NT2/D1 (cell line): ENCODE measurements at places on chromosomes 2 and 18.

DNA sequence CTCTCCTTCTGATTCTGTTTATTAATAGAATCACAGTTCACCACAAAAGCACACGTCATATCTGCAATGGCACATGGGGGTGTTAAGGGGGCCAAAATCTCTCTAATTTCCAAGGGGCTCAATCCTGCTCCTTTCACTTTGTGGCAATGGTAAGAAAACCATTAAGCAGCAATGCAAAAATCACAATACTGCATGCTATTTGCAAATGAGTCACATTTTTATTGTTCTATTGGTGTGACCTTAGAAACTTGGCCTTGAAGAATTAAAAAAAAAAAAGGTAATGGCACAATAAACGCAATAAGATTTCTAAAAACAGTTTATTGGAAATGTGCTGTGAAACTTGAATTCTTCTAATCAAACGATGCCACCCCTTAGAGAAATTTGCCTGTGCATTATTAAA, 251.5 kb downstream of the ZNF521 start:
- DNase-seq, result no peak

GRCh38 chr2:222734703-222735014, 63.2 kb downstream of the MOGAT1 start:
- DNase-seq, result no peak

GRCh38 chr2:53751728-53752127, 15.9 kb upstream of the CHAC2 start:
- no peak for DNase-seq

- DNase-seq, result no peak
Observed at GRCh38 chr2:209619782-209620181, 151.8 kb upstream of the UNC80 start.

GRCh38 chr2:234425639-234426603, 71.0 kb downstream of the ARL4C start:
- DNase-seq, result no peak

DNA sequence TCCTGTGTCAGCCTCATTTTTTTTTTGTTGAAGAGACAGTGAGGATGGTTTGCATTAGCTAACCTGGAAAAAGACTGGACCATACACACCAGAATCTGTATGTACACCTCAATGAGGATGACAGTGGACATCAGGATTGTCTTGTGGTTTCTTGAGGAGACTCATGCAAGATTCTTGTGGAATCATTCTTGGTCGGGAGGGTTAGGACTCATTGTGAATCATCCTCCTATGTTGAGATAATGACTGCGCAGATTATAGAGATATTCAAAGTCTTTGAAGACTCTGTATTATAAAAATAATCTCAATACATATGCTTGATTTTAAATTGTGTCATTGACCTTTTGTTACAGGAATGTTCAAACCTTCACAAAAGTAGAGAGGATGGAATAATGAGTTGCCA, 49.1 kb upstream of the DOCK10 start:
- DNase-seq, result no peak

- no peak for DNase-seq
Observed at GRCh38 chr2:136297994-136298393, 180.0 kb upstream of the CXCR4 start.

DNA sequence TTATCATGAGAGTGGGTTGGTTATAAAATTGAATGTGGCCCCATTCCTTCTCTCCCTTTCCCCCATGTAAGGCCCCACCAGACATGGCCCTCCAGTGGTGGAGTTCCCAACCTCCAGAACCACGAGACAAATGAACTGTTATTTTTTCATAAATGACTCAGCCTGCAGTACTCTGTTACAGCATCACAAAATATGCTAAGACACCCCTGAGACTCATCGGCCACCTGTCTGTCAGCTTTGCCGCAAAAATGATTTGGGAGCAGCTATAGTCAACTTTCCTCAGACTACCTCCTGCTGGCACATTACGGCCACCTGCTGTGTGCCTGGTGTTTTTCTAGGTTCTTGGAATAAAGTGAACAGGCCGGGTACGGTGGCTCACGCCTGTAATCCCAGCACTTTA, 21.4 kb upstream of the C1QL2 start:
- no peak for DNase-seq

DNA sequence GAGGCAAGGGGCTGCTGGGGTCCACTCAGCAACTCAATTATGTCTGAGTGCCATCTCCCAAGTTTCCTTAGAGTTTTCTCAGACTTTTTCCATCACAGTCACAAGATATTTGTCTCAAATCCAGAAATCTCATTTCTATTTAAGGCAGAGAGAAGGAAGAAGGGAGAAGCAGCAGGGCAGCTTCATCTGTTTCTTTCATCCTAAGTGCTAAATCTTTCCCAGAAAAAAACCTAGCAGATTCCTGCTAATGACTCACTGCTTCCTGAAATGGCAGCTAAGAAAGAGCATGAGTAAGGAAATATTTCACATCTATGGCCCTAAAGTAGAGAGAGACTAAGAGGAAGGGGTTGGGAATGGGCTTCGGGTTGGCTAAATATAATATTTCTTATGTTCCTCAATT, 88.0 kb downstream of the KYNU start:
- DNase-seq, result no peak

DNA sequence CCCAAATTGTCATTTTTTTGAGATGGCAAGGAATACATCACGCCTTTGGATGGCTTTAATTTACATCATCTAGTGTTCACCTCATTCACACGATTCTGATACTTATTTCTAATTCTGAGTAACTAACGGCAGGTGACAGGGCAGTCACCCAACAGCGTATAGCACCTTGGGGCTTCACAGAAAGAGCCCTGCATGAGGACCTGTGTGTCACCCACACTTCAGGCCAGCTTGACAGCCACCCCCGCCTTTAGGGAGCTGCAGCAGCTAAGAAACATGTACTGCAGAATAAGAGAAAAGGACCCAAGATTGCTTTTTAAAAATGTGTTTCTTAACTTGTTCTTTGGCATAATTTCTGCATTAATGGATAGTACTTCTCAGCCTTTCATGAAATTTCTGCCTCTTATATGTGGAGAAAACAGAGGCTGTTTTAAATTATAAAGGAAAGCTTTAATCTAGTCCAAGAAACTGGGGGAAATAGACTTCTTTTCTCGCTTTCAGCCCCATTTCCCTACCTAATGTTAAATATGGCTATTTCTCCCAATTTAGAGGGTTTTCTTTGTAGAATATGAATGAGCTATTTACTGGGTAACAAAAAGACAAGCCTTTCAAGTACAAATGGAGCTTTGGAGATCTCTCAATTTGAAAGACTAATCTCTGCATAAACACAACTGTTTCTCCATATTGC, 245.1 kb downstream of the LDLRAD4 start:
- no peak for DNase-seq

- no peak for DNase-seq
Observed at GRCh38 chr2:37326285-37326684, 1.7 kb upstream of the PRKD3 start.

DNA sequence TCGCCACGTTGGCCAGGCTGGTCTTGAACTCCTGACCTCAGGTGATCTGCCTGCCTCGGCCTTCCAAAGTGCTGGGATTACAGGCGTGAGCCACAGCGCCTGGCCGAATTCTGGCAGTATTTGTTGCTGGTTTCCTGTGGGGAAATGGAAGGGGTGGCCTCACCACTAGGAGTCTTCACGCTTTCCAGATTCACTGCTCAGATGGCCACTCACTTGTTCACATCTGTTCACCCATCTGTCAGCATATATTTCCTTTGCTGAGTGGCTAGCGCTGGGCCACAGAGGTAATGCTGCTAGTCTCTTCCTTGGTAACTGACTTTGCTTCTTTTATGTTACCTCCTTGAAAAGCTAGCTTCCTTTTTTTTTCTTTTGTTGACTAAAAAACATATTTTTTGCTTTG, 27.2 kb downstream of the TMEM177 start:
- DNase-seq, result no peak

GRCh38 chr2:221671515-221671914, 99.4 kb upstream of the EPHA4 start:
- DNase-seq, result no peak

GRCh38 chr2:203756161-203756560, 49.7 kb downstream of the CD28 start:
- DNase-seq, result no peak

GRCh38 chr2:36549165-36549574, 48.8 kb downstream of the FEZ2 start:
- no peak for DNase-seq

GRCh38 chr2:41985573-41986095, 62.2 kb upstream of the PKDCC start:
- no peak for DNase-seq

DNA sequence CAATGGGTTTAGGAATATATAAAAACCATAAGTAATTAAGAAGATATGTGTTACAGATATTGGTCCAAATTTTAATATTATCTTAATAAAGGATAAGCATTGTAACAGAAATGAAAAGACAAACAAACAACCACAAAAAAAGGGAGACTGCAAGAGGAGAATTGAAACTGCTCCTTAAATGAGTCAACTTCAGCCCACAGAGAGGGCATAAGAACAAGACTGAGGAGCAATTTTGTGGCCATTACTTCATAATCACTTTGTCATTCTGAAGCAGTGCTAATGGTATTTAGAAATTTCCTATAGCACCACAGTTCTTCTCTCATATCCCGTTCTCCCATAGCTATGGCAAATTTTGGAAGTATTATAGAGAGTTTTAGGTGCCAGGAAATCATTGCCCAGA, 193.2 kb upstream of the HNMT start:
- no peak for DNase-seq

GRCh38 chr2:236901956-236902355, 183.7 kb upstream of the COPS8 start:
- DNase-seq, result no peak

DNA sequence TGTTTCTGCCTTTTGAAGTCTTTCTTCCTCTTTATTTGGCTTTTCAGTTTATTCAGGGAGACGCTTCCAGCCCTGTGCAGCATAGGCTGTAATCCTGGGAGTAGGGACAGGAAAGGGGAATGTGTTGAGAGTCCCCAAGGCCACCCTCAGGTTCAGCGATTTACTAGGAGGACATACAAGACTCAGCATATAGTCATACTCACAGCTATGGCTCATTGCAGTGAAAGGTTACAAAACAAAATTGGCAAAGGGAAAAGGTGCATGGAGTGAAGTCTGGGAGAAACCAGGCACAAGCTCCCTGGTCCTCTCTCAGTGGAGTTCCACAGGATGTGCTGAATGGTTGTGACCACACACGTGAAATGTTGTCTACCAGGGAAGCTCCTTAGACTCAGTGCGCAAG, 49.6 kb upstream of the ZNF638 start:
- DNase-seq, result no peak

DNA sequence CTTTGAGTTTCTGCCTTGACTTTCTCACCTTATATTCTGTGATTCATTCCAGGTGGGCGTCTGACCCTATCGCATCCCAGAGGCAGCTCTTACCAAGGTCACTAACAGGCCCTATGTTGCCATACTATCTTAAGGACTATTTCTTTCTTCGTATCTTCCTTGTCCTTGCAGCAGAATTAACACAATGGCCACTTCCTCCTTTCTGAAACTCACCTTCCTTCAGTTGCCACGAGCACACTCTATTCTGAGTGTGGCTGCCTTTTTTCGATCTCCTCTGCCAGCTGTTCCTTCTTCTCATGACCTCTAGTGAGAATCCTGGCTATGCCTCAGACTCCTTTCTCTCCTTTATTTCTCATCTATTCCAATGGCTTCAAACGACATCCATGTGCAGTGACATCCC, 160.4 kb upstream of the CCDC195 start:
- no peak for DNase-seq

DNA sequence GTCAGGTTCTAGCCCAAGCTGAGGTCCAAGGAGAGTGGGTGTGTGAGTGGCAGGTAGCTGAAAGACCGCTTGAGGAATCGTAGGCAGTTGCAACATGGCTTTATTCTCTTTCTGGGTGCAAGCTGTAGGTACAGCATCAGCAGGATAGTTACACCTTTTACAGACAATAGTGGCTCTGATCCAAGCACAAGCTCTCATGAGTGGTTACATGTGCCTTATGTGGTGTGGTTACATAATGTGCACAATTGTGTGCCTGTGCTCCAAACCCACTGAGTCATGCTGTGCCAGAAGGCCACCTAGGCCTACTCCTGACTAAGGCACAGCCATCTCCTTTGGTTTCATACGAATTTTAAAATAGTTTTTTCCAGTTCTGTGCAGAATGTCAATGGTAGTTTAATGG, 227.6 kb downstream of the SATB2 start:
- DNase-seq, result no peak

GRCh38 chr18:25283781-25284180, 68.2 kb downstream of the ZNF521 start:
- no peak for DNase-seq

GRCh38 chr2:232538671-232539070, 821 bp upstream of the CHRNG start:
- DNase-seq, result no peak

- DNase-seq, result peak; percentile 60
Observed at GRCh38 chr2:242063850-242064249, 194.3 kb downstream of the RTP5 start.

GRCh38 chr18:59810183-59810582, 89.6 kb upstream of the PMAIP1 start:
- DNase-seq, result no peak

GRCh38 chr2:127712999-127713398, 11.7 kb downstream of the SFT2D3 start:
- DNase-seq, result no peak

- no peak for DNase-seq
Observed at GRCh38 chr2:213181712-213182111, 30.3 kb upstream of the IKZF2 start.

GRCh38 chr18:66316701-66317100, 287.2 kb downstream of the CDH19 start:
- DNase-seq, result peak; percentile 40

DNA sequence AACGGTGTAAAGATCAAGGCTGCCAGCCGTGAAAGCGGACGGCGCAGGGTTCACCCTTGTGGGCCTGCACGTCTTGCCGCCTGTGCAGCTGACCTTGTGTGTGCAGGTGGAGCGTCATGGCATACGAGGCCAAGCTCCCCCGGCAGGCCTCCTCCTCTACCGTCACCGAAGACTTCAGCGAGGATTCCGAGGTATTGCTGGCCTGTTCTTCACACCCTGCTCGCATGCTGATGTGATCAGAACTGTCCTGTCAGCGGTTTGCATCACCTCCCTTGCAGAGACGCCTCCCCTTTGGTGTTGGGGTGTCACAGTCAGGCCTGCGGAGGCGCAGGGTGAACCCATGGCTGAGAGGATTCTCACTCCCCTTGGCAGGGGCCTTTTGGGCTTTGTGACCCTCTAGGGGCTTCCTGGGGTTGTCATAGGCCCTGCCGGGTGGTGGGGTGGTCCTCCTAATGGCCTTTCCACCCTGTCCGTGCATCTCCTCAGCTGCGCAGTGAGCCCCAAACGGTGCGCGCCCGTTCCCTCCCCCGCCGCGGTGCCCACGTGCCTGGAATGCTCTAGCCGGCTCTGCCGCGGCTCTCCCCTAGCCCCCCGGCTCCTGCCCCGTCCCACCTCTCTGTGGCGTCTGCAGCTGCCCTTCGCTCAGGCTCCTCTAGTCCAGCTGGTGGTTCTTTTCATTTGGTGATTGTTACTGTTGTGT, 92.5 kb downstream of the DGKD start:
- DNase-seq, result no peak

DNA sequence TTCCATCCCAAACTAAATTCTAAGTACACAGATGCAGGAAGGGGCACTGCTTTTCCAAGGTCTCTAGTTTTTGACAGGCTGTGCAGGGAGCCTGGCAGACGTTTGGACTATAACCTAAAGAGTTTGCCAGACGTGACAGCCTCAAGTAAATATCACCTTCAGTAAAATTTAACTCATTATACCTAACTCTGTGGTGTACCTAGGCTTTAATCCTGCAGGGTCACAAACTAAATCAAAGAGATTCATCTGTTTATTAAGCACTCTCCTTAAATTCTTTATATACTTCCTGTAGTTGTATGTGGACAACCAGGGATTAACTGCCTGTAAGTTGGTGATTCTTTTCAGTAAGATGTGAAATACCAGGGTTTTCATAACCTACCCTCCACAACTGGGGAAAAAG, 92.9 kb downstream of the ACVR1 start:
- DNase-seq, result no peak

GRCh38 chr2:58239243-58239925, 1.7 kb downstream of the FANCL start:
- no peak for DNase-seq
